Lung (tissue), 17 donors: ENCODE measurements at places on chromosomes 1 and 21.
A peak's percentile ranks its signal among the peaks of the same experiment; 100 is the strongest.

DNA sequence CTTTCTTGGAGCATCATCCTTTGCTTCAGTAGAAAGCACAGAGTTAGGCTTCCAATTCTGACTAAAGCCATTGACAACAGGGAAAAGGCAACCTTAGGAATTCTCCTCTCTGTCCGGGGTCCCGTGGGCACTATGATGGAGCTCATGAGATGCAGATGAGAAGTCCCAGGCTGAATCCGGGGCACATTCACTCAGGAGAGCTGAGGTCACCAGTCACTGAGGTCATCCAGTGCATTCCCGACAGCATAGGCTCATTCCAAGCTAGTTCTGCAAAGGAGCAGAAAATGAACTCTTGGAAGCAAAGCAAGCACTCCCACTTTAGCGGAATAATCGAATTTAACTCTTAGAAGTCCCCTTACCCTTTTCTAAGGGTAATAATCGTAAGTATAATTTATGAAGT lies 6.8 kb downstream of the CR1 start:
- no peak for DNase-seq

GRCh38 chr1:206823727-206824126 lies 41.7 kb upstream of the IL20 start:
- no peak for DNase-seq

DNA sequence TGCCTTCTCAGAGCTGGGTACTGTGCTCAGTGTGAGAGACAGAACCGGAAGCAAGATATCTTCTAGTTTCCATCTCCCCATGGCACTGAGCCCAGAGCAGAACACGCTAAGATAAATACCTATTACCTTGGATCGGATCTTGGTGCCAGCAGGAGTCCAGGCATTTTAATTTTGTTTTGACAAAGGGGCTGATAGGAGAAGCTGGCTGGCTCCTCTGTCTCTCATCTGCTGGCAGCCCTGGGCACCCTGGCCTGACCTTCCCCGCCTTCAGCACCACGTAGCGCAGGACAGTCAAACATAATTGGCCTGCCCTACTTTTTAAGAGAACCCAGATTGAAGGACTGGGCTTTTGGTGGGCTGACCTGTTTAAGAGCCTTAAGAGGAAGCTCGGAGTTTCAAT lies 160.7 kb upstream of the KLHDC7A start:
- DNase-seq = no peak

GRCh38 chr1:177333936-177334595 lies 163.3 kb downstream of the BRINP2 start:
- peak; percentile 10 for DNase-seq

GRCh38 chr1:109649491-109649914 lies 6.4 kb upstream of the GSTM4 start:
- no peak for DNase-seq

- no peak for DNase-seq
These were observed 10.8 kb downstream of the HHAT start for GRCh38 chr1:210339500-210339899.

GRCh38 chr1:56286956-56287355 lies 292.4 kb downstream of the PLPP3 start:
- DNase-seq = no peak

GRCh38 chr1:21570885-21571284 lies 61.7 kb downstream of the ALPL start:
- no peak for DNase-seq

GRCh38 chr1:26727476-26727875 lies 31.7 kb downstream of the ARID1A start:
- no peak for DNase-seq

DNA sequence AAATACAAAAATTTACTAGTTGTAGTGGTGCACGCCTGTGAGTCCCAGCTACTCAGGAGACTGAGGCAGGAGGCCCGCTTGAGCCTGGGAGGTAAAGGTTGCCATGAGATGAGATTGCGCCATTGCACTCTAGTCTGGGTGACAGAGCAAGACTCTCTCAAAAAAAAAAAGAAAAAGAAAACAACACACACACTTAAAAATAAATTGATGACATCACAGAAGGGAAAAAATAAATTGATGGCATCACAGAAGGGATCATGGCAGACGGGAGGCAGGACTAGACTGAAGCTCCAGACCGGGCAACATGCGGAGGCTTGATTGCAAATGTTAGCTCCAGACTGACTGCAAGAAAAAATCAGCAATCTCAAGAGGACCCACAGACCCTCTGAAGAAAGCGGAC lies 43.3 kb downstream of the KLHL20 start:
- DNase-seq = no peak

DNA sequence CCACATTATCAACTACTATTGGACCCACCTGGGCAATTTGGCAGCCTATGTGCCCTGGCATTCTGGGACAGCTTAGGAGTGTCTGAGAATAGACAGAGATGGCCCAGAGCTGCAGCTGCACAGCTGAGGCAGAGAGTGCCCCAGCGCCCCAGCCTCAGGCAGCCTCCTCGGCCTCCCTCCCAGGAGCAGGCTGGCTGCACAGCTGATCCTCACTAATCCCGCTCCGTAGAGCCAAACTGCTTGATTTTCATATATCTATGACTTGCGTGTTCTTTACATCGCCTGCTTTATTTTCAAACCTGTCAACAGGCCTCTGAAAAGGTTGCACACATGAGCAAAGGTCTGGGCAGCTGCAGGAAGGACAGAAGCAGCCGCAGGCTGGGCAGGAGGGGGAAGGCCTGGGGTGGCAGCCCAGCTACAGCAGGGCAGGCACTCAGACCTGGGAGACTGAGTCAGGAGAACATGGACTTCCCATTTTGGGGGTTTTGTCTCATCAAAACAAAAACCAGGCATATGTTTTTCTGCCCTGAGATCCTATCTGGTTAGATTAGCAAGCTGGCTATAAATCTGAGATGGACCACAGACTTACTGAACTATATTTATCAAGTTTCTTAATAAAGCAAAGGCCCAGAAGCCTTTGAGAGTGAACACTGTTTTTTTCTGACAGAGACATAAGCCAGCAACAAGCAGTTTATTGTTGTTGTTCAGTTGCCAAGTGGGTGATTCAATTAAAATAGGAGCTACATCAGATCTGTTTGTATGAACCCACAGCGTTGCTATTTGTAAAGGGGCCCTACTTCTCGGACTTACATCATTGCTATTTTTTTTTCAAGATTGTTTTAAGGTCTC lies 301.8 kb upstream of the DUSP10 start:
- DNase-seq = no peak

DNA sequence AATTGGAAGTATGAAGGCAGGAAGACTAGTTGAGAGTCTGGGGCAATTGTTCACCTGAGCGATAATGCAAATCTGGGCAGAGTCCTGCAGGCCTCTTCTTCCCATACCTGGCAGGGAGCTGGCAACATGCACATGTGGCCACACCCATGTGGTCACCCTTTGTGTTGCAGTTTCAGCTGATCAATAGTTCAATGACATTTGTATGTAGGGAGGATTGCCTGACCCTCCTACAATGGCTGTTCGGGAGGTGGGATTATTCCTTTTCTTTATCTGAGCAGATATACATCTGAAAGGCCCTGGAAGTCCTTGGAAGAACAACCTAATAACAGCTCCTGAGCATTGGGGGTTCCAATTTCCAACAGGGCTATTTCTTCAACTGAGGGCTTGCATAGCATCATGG lies 15.2 kb upstream of the TRIM45 start:
- DNase-seq = no peak
